Cortex of kidney (tissue), 1 donor: ENCODE measurements at places on chromosomes 6 and 20.

DNA sequence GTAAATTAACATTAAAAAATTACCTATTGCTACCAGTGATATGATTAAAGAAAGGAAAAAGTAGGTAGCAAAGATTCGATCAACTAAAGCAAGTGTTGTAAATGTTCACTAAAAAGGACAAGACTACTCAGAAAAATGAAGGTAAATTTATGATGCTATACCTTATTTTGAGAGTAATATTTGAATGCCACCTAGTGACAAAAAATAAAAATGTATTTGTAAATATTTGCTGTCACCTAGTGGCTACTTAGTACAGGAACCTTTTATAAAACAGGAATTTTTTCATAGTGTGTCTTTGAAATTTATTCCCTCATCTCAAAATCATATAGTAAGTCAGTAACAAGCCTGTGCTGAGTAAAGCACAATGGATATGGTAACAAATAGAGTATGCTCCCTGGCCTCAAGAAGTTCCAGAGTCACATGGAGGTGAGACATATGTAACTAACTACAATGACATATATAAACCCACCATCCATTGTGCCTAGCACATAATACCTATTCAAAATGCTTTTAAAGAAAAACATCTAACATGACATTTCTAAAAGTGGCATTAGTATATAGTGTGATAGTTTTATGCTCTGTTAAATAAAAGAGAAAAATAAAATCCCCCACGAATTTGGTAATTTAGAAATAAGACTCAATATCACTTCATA is 193.1 kb upstream of the SIM1 start:
- DNase-seq, result no peak

DNA sequence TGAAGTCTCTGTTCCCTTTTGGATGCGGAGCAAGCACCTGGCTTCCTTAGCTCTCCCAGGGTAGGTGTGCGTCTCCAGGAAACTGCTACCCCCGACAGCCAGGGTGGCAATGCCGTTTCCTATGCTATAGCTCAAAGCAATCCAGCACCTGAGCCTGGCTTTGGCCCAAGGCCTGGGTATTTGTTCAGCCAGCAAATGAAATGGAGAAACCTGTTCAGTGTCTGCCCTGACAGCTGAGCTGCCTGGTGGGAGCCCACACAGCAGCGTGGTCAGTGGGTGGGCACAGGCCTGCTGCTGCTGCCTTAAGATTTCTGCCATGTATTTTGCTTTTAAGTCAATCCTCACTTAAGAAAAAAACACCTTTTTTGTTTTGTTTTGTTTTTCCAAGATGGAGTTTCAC is 13.7 kb downstream of the SPATA2 start:
- DNase-seq, result no peak

DNA sequence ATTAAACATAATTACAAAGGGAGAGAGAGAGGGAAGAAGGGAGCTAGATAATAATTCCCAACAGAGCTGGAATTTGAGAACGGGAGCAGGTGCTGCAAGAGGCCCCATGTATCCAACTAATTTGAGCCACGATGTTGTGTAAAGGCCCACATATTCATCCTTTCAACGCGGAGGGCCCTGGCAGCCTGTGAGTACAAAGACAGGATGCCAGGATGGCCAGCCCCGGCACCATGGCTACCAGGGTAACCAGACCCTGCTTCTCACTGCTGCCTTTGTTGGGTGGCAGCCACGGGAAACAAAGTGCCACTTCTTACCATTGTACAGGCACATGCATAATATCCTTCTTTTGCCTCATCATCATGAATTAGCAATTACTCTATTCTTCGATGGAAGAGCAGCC is 492.0 kb upstream of the NRSN1 start:
- no peak for DNase-seq

DNA sequence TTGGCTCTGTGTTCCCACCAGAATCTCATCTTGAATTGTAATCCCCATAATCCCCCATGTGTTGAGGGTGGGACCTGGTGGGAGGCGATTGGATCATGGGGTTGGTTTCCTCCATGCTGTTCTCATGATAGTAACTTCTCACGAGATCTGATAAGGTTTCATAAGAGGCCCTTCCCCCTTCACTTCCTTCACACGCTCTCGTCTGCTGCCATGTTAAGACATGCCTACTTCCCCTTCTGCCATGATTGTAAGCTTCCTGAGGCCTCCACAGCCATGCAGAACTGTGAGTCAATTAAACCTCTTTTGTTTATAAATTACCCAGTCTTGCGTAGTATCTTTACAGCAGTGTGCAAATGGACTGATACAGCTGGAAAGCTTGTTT is 90.0 kb downstream of the ELOVL5 start:
- DNase-seq, result no peak

DNA sequence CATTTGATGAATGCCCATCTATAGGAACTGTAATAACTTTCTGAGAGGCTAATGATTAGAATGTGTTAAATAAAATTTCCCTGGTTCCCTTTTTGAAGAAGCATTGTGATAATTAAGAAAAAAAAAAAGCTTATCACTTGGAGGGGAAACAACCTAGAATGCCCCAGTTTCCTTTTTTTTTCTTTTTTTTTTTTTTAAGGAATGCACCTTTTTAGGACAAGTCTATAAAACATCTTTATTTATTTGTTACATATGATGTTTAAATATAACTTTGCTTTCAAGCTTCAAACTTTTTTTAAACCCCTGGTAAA is 7.3 kb upstream of the MRPS10 start:
- DNase-seq, result no peak
